ENCODE measurements at places on chromosomes 7 and 10.
A peak's percentile ranks its signal among the peaks of the same experiment; 100 is the strongest.

GRCh38 chr7:92809397-92809759 is 27.0 kb downstream of the CDK6 start:
- no peak overlapping the region for H3K4me3 ChIP-seq
- no peaks in the 10 kb centered on the region for H3K36me3 ChIP-seq
- peaks cover 35% of the 10 kb centered on the region for H3K4me1 ChIP-seq

DNA sequence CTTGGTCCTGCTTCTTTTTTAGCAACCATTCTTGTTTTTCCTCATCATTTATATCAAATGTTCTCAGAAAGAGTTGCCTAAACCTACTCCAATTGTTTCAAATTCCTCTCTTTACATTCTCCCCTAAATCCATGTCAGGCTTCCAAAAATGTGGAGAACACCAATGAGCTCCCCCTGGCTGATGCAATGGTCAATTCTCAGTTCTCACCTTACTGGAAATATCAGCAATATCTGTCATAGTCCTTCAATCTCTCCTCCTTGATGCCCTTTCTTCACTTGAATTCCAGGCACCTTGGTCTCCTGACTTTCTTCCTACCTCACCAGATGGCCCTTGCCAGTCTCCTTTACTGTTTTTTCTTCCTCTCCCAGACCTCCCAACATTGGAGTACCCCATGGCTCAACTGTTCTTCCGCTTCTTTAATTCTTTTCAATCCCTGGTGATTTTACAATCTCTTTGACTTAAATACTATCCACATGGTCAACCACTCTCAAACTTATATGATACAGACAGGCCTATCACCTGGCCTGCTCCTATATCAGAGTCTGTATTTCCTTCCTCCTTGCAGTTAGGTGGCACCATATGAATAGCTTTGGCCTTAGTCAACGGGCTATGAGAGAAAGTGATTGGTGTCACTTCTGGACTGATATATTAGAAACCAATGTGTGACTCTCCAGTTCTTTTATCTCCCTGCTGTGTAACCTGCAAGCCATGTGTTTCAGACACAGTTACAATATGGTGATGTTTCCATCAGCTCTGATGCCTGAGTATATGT is 47.4 kb upstream of the CAV2 start:
- DNase-seq, result peak; percentile 31
- no peak overlapping the region for H3K4me3 ChIP-seq
- no peaks in the 10 kb centered on the region for H3K4me1 ChIP-seq
- no peak overlapping the region for H3K27ac ChIP-seq
- no peaks in the 10 kb centered on the region for H3K36me3 ChIP-seq

DNA sequence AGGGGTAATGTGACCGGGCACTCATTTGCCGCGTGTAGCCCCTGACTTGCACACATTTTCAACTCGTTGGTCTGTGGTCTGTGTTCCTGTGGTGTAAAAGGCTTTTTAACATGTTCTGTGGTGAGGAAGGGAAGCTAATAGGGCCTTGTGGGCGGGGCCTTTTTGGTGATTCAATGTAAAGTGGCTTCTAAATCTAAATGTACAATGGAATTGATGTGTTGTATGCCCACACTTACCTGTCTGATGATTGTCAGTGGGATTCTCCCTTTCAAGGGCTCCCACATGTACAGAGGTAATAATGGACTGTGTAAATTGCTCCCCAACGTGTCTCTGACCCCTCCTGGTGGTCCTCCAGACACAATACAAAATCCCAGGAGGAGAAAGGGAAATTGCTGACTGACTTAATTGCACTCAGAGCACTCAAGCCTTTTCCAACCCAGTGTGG is 43.1 kb upstream of the GATAD1 start:
- H3K4me3 ChIP-seq, result no peak overlapping the region
- H3K27ac ChIP-seq, result no peak overlapping the region
- no peaks in the 10 kb centered on the region for H3K4me1 ChIP-seq
- peak; percentile 59 for DNase-seq
- no peaks in the 10 kb centered on the region for H3K36me3 ChIP-seq

DNA sequence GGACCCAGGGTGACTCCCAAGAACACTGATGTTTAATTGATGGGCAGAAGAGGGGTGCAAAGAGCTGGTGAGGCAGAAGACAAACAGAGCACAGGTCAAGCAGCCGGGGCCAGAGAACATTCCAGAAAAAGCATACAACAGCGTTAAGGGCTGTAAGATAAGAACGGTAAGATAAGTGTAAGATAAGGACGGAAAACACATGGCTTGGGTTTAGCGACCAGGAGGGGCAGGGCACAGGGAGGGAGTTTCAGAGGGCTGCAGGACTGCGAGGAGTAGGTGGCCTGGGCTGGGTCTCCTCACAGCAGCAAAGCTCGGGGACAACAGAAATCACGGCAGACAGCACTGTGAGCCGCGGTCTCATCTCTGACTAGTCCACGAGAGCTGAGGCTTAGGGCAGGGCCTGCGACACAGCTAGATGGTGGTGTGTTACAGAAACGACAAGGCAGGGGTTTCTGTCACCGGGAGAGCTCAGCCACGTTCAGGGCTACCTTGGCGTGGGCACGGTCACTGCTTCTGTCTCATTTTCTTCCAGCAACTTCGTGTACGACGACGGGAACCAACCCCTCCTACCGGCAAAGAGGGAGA is 24.6 kb downstream of the BRI3 start:
- peaks cover 25% of the 10 kb centered on the region for H3K36me3 ChIP-seq
- H3K27ac ChIP-seq, result no peak overlapping the region
- H3K4me3 ChIP-seq, result no peak overlapping the region
- no peak for DNase-seq
- no peaks in the 10 kb centered on the region for H3K4me1 ChIP-seq
- H3K27me3 ChIP-seq, result no peaks in the 10 kb centered on the region

All from GM23338 (cell line).